ENCODE measurements at places on chromosomes 11 and 22.

DNA sequence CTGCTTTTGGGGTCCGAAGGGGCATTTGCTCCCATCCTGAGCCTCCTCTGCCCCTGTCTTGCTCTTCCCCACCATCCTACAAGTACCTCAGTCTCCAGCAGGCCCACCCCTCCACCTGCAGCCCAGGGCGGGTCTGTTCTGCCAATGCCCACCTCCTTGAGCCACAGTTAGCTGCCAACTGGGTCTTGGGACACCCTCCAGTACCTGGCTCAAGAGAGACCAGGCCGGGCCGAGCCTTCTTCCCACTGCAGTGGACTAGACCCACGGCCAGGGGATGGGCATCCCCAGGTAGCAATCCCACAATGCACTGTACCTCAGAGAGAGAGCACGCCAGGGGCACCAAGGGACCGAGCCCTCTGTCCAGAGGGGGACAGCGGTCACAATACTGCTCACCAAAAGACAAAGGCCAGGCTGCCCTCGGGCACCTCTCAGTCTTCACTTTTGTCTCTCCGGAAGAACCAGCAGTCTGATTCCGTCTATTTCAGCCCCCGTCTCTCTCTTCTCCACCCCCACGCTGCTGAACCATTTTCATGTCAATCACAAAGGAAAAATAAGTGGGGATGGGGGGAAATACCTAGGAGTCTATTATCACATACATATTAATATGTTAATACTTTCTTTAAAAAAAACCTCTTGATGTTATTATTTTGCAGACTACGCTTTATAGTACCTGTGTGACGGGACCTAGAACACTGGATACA, 51.7 kb downstream of the SYT13 start:
- DNase-seq, result no peak

- no peak for DNase-seq
Measured at GRCh38 chr11:100584201-100584985, 102.7 kb upstream of the ARHGAP42 start.

GRCh38 chr11:74707602-74708510, 23.4 kb downstream of the CHRDL2 start:
- DNase-seq, result no peak

DNA sequence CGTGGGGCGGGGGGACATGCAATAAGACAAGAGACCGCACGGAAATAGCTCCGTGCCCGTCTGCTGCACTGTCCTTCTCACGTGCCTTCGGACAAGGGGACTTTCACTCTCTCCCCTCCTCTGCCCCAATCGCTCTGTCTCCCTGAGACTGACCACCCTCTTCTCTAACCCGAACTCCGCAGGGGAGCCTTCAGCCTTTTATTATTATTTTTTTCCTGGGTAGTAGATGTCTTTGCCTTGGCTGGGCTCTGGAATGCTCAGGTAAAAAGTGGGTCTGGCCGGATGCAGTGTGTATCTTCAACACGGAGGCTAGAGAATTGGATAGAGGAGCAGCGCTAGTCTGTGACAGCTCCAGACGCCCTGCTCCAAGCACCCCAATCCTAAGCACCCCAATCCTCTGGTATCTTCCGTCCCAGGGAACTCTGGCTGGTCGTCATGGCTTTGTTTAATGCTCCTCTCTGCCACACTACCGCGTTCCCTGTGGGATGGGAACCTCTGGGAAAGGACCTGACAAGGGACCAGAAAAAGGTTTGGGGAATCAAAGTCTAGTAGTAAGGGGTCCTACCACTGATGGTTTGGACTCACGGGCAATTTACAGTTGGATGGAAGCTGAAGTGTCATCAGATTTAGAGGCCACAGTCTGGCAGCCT, 25.1 kb upstream of the ROBO3 start:
- no peak for DNase-seq

DNA sequence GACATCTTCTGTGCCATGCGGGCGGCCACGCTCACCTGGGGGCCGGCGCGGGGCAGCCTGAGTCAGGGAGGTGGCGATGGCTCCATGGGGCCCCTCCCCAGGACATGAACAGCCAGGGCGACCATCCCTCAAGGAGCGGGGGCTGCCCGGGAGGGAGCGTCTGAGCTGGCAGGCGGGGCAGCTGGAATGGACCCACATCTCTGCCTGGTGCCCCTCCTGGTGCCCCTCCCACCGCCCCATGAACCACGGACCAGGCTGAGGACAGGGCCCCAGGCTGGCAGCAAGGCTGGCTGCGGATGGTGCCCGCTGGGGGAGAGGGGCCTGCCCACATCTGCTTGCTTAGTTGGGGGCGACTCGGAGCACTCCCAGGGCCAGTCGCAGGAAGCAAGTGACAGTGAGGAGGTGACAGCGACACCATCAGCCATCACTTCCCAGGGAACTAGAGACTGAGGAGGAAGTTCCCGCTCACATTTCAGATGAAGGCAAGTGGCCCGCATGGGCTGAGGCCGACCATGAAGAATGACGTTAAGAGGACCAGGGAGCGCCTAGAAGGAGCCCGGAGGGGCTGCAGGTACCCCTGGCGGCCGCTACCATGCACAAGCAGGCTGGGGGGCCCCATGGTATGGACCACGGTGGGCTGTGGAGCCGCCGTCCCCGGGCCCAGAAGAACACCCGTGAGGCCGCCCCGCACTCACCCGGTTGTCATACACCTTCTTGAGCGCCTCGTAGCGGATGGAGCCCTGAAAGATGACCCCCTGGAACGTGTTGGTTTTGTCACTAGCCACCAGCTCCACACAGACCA, 37.3 kb downstream of the KIAA0930 start:
- no peak for DNase-seq

GRCh38 chr22:36323182-36323854, 64.4 kb downstream of the MYH9 start:
- no peak for DNase-seq

GRCh38 chr11:360326-361280, 8.7 kb upstream of the B4GALNT4 start:
- no peak for DNase-seq

GRCh38 chr11:16979703-16980622, 34.3 kb downstream of the PLEKHA7 start:
- DNase-seq, result no peak

GRCh38 chr11:116797816-116798215, 6.1 kb upstream of the APOA5 start:
- no peak for DNase-seq

DNA sequence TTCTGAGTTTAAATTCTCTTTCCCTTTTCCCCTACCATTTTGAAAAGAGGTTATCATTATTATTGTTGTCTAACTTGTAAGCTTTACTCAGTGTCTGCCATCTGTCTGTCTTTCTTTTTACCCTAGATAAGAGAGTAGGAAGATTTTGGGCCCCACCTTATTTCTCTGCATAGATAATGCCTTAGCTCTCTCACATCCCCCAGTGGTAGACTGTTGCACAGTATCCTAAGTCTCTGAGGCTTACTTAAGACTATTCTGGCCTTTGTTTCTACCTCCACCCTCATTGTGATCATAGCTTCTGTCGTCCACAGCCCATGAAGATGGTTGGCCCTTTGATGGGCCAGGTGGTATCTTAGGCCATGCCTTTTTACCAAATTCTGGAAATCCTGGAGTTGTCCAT, 3.6 kb upstream of the OR51L1 start:
- DNase-seq, result no peak

DNA sequence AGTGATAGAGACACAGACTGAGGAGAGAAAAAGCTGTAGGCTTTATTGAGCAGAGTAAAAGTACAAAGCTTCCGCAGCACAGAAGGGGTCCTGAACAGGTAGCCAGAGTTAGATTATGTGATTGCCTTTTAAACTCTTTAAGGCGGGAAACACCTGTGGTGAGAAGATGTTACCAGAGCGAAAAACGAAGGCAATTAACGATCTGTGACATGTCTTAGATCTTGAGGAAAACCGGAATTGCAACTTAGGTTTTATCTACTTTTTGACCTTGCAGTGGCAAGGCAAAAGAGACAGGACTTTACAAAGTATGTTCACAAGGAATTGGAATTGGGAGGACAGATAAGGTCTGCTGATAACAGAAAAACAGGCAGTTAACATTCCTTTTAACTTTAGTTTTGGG, 493.6 kb upstream of the FAT3 start:
- DNase-seq, result no peak
